ENCODE measurements at places on chromosomes 12 and 14. TPM values are rescaled to one million over a fixed set of nuclear protein-coding genes. Genes with fewer than 3 reads are reported as not detected.

DNAJC22 gene
- total RNA-seq, result 40.6 TPM

DNA sequence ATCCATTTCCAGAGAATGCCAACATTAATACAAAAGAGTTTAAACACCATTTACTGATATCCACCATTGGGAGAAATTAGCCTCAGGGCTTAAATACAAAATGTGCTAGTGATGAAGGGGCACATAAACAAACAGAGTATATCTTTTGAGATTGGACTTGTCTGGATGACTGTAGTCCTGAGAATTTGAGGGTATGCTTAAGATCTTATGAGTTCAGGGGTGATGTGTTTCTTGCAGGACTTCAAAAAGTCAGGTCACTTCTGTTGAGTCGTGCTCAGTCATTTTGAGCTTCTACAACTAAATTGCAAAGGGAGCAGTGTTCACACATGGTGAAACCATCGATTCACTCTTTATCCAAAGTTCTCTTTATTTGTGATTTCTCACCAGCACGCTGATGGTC lies 425.7 kb downstream of the ATP23 start:
- no peak overlapping the region for H3K27ac ChIP-seq
- H3K4me3 ChIP-seq, result no peak overlapping the region
- DNase-seq, result no peak

GRCh38 chr14:88910386-88910785 lies 85.9 kb downstream of the TTC8 start:
- no peaks in the 10 kb centered on the region for H3K4me1 ChIP-seq
- H3K27me3 ChIP-seq, result no peaks in the 10 kb centered on the region
- no peaks in the 10 kb centered on the region for H3K36me3 ChIP-seq
- H3K27ac ChIP-seq, result no peak overlapping the region
- no peak for DNase-seq
- H3K4me3 ChIP-seq, result no peak overlapping the region

DNA sequence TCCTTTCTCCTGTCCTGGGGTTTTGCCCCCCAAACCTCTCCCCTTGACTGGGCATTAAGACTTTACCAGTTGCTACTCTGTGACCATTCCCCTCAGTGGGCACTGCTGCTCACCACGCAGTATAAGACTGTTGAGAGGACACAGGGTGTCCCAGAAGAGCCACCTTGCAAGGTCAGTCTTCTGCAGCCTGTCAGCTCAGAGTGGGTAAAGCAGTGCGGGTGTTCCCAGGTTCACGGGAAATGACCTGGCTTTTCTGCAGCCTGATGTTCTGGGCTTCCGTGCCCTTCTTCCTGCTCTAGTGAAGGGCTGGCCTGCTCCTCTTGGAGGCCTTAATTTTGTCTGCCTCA lies 34.2 kb downstream of the KCNA1 start:
- 0 out of 2 replicates have a peak, but pooled peaks cover 2% of the 10 kb centered on the region for H3K27me3 ChIP-seq
- no peak overlapping the region for H3K27ac ChIP-seq
- DNase-seq, result no peak

DNA sequence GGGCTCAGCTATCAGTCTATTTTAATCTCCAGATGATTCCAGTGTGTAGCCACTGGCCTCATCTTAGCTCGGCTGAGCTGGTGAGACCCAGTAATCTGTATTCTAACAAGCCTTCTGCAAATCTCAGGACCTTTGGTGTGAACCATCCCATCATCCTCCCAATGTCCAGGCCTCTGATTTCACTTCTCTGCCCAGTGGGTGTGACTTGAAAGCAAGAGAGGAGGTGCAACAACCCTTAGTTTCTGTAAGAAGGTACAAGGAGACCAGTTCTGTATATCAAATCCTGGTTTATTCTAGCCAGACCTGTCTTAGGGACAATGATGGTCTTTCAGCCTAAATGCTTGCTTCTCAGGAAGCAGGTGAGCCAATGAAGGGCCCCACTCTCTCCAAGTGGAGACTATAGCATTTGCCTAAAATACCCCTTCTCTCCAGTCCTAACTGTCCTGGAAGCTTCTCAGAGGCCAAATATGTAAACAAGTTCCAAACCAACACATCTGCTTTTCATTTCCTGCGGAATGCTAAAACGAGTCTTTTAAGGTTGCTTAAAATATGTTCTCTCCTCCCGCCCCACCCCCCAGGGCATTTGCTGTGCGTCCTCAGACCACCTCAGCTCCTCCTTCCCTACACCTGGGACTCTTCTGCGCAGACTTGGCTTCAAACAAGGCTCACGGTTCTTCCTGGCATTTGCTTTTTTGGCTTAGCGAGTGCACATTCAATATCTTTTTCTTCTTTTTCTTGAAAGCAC lies 78.4 kb upstream of the FUT8 start:
- H3K36me3 ChIP-seq, result no peaks in the 10 kb centered on the region
- H3K4me1 ChIP-seq, result peaks cover 96% of the 10 kb centered on the region
- H3K27me3 ChIP-seq, result no peaks in the 10 kb centered on the region
- H3K4me3 ChIP-seq, result no peak overlapping the region

GRCh38 chr12:32917094-32917611 lies 20.6 kb upstream of the PKP2 start:
- no peaks in the 10 kb centered on the region for H3K36me3 ChIP-seq
- no peaks in the 10 kb centered on the region for H3K27me3 ChIP-seq
- no peaks in the 10 kb centered on the region for H3K4me1 ChIP-seq
- H3K27ac ChIP-seq, result no peak overlapping the region

FBRSL1 gene
- total RNA-seq, result 90.3 TPM

- no peak overlapping the region for H3K27ac ChIP-seq
- H3K27me3 ChIP-seq, result no peaks in the 10 kb centered on the region
- no peaks in the 10 kb centered on the region for H3K36me3 ChIP-seq
- no peaks in the 10 kb centered on the region for H3K4me1 ChIP-seq
- DNase-seq, result no peak
These were observed 40.9 kb downstream of the RTN1 start for GRCh38 chr14:59829469-59830337.

CCDC196 gene
- not detected for total RNA-seq

DNA sequence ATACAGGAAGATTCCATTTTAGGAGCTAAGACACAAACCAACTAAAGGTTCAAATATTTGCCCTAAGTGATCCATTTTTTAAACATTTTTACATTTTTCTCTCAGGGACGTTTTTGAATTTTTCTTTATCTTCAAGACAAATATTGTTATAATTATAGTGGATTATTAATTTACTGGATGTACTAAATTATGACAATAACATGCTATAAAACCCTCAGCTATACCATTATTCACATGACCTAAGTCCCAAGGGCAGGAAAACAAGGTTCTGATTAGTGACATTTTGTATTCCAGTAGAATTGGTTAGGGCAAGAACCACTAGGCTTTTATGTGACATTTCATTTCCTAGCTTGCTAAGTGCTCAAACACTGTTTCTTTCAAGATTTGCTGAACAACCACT lies 16.5 kb upstream of the FBLN5 start:
- H3K4me1 ChIP-seq, result no peaks in the 10 kb centered on the region
- no peak overlapping the region for H3K27ac ChIP-seq
- no peak for DNase-seq

DNA sequence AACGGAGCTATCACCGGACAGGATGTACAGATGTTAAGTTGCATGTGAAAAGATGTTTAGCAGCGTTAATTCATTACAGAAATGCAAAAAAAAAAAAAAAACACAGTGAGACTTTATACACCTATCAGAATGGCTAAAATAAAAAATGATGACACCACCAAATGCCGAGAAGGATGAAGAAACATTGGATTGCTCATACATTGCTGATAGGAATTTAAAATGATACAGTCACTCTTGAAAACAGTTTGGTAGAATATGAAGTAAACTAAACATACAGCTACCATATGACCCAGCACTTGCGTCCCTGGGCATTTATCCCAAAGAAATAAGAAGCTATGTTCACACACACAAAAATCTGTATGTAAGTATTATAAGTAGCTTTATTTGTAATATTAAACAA lies 574.1 kb downstream of the SLC16A7 start:
- H3K27ac ChIP-seq, result no peak overlapping the region
- peaks cover 11% of the 10 kb centered on the region for H3K4me1 ChIP-seq
- H3K27me3 ChIP-seq, result no peaks in the 10 kb centered on the region
- no peaks in the 10 kb centered on the region for H3K36me3 ChIP-seq
- no peak for DNase-seq

GRCh38 chr12:63420206-63420644 lies 248.1 kb downstream of the DPY19L2 start:
- no peak overlapping the region for H3K4me3 ChIP-seq
- H3K27me3 ChIP-seq, result no peaks in the 10 kb centered on the region
- peak; percentile 58 for DNase-seq
- H3K27ac ChIP-seq, result no peak overlapping the region
- H3K36me3 ChIP-seq, result no peaks in the 10 kb centered on the region
- no peaks in the 10 kb centered on the region for H3K4me1 ChIP-seq

GRCh38 chr14:39431416-39432178 lies 636 bp downstream of the FBXO33 start:
- peak overlapping the region; percentile 100 for H3K27ac ChIP-seq
- H3K27me3 ChIP-seq, result no peaks in the 10 kb centered on the region
- DNase-seq, result peak; percentile 51
- peaks cover 12% of the 10 kb centered on the region for H3K4me1 ChIP-seq
- no peaks in the 10 kb centered on the region for H3K36me3 ChIP-seq
- H3K4me3 ChIP-seq, result peak overlapping the region; percentile 93

PLEKHD1 gene
- 0.50 TPM for total RNA-seq

ACRBP gene
- total RNA-seq, result 0.73 TPM

DNA sequence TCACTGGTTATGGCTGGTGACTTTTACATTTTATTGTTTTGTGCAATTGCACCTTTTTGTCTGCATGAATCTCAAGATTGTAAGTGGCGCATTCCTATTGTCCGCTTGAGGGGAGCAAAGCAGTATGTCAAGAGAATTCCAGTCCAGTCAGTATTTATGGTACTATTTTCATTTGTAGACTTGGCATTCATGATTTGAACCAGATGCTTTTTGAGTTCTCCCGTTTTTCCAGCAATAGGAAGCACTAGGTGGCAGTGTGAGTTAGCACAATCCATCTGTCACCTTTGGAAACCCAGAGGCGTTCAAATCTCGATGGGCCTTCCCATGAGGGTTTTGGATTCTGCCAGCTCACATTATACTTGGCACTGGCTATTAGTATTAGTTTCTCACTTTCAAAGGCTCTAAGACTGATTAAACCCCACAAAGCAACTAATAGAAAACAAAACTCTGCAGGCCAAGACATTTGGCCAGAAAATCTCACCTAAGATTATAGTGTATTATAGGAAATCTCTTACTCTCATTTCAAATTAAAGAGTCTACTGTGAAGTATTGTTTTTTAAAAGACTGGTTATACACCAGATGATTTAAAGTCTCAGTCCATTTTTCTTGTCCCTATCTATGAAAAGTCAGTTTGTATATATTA lies 2.2 kb downstream of the DACT1 start:
- DNase-seq, result peak; percentile 43
- no peaks in the 10 kb centered on the region for H3K36me3 ChIP-seq
- peaks cover 8% of the 10 kb centered on the region for H3K4me1 ChIP-seq

HOXC6 gene
- total RNA-seq, result 12.1 TPM

DNA sequence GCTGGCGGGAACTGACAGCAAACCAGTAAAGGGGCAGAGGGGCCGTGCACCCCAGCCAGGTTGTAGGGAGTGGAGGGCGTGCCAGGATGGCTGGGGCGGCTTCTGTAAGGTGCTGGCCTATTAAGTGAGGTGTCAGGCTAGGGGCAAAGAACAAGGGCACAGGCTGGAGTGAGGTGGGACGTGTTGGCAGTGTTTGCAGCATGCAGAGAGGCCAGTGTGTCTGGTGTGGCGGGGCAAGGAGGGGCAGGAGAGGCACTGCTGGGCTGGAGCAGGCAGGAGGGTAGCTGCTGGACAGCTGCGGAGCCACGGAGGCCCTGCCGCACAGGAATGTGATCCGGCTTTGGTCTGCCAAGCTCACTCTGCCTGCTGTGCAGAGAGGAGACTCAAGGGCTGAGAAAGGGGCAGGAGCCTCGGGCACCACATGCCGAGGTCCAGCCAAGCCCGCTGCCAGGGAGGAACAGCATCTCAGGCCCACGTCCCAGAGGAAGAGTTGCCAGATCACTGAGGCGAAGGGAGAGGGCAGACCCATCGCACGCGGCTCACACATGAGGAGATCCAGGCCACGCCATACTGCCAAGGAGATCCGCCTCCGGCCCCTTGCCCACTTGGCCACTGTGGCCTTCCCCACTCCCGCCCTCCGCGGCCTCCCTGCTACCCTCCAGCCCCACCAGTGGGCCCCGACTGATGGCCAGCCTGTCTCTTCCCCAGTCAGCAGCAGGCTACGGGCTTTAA lies 46.8 kb downstream of the AMN start:
- no peaks in the 10 kb centered on the region for H3K4me1 ChIP-seq
- peaks cover 2% of the 10 kb centered on the region for H3K36me3 ChIP-seq
- H3K4me3 ChIP-seq, result no peak overlapping the region
- no peak overlapping the region for H3K27ac ChIP-seq
- H3K27me3 ChIP-seq, result no peaks in the 10 kb centered on the region

CLEC2A gene
- not detected for total RNA-seq

- H3K27me3 ChIP-seq, result no peaks in the 10 kb centered on the region
- peak overlapping the region; percentile 91 for H3K27ac ChIP-seq
- H3K36me3 ChIP-seq, result no peaks in the 10 kb centered on the region
- peaks cover 4% of the 10 kb centered on the region for H3K4me1 ChIP-seq
- DNase-seq, result no peak
These were observed 1.1 kb upstream of the CSRP2 start for GRCh38 chr12:76879710-76880518.

PCK2 gene
- total RNA-seq, result 132 TPM

DNA sequence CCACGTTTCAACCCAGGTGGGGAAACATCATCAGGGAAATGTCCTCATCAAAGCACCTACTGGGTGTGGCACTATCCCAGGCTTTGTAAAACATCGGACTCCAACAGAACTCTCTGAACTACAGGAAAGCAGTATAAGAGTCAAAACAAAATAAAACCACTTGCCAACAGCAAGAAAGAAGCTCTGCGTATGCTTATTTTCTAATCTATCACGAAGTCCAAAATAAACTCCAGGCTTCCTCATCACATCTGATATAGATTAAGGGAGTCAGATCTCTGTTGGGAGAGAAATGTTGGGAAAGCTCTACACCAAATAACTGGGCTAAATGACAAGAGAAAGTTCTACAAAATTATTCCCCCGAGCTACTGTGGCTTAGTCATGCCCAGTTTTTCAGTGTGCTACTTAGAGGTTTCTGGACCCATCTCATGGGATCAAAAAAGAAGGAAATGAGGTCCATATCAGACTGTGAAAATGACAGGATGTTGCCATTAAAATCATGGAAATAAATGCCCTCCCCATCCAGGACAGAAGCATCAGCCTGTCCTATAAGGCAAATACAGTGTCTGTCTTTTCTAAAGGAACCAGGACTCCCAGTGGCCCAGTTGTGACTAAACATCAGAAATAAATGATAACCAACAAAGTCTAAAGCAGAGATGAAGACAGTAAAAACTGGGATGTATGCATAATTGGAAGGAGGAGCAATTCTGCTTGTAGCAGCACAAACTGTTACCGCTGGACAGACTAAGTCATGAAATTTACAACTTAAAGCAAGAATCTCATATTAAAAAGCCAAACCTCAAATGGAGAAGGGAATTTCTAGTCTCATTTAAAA lies 149.5 kb downstream of the STXBP6 start:
- no peaks in the 10 kb centered on the region for H3K36me3 ChIP-seq
- no peak for DNase-seq
- H3K4me1 ChIP-seq, result 0 out of 2 replicates have a peak, but pooled peaks cover 9% of the 10 kb centered on the region
- H3K4me3 ChIP-seq, result no peak overlapping the region

Measured in Caco-2 (cell line).